Nucleus accumbens (tissue), 56 donors: ENCODE measurements at places on chromosomes 12 and 14.

GRCh38 chr14:67503331-67503730 lies 14.8 kb upstream of the TMEM229B start:
- DNase-seq, result no peak

GRCh38 chr14:101732118-101732517 lies 29.4 kb upstream of the PPP2R5C start:
- no peak for DNase-seq

DNA sequence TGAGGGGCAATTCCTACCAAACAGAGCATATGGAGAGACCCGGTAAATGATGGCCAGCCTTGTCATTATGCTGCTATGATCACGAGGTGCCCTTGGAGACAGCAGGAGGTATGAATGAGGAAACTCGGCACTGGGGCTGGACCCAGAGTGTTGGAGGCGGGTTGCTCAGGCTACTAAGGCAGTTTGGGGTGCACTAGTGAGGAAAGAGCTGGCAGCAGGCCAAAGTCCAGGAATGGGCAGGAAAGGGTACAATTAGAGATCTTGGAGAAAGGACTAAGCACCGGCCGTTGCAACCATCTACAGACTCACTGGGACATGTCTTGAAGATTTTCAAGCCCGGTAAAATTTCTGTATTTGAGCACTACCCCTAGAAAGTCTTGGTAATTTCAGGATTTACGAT lies 54.3 kb downstream of the CD9 start:
- DNase-seq, result no peak

DNA sequence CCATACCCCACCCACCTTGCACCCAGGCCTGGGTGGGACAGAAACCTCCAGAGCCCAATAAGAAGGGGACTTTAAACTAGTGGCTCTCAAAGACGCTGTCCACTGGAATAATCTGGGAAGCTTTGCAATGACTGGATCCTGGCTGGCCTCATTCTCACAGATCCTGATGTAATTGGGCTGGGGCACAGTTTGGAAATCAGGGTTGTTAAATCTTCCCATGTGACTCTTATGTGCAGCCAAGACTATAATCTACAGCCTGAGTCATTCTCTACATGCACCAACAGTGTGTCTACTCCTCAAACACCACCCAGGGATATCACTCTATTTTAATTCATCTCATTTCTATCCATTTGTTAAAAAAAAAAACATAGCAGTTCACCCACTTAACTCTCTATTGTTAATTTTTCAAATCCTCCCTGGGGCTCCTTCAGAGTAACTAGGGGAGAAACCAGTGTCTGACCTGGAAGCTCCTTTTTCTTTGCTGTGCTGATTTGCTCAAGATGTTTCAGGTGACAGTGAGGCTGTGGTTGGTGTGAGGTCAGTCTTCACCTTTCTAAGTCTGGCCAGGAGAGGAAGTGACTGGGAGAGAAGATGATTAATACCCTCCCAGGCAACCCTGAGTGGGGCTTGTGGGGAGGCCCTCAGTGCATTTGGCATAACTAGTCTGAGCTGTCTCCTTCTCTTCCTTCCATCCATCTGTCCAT lies 211.6 kb upstream of the SFSWAP start:
- DNase-seq, result no peak

GRCh38 chr12:95204141-95204866 lies 13.0 kb downstream of the FGD6 start:
- DNase-seq, result no peak

GRCh38 chr14:68952531-68953195 lies 26.4 kb downstream of the ACTN1 start:
- DNase-seq, result no peak

DNA sequence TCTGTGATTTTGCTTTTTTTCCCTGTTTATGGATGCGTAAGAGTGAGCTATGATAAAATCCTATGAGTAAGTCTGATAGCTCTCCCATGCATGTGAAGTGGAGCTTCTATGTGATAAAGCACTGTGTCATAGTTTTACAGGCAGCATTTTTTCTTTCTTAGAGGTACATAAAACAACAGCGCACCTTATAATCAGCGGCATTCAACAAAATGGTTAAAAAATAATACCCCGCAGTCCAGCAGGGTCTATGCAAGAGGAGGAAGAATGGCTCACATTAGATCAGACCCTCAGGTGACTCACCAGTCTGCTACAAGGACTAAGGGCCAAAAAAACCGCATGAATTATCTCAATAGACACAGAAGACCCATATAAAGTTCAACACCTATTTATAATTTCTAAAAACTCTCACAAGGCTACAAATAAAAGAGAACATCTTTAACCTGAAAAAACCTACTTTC lies 33.0 kb upstream of the TMEM179 start:
- no peak for DNase-seq

DNA sequence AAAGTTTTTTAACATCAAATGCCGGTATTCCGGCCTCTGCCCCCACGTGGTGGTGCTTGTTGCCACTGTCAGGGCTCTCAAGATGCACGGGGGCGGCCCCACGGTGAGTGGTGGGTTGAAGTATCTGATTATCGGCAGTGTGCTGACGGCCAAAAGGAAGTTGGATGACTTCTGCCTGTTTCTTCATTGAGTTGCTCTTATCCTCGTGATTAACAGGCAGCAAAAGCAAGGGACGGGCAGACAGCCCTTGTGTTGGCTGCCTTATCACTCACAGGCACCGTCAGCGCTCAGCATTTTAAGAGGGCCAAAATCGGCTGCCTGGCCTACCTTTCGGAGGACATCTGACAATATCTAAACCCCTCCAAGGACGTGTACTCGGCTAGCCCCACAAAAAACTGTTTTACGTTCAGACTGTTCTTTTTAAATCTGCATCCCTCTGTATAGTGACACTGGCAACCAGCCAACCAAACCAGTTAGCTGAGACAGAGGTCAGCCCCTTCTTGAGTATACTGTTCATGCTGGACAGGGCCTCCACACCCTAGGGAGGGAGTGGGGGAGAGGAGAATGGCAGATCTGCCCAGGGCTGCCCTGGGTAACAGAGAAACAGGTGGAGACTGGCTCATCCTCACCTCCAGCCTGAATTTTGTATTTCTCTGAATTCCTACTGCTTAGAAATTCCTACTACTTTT lies 22.9 kb upstream of the AKAP5 start:
- DNase-seq, result no peak

DNA sequence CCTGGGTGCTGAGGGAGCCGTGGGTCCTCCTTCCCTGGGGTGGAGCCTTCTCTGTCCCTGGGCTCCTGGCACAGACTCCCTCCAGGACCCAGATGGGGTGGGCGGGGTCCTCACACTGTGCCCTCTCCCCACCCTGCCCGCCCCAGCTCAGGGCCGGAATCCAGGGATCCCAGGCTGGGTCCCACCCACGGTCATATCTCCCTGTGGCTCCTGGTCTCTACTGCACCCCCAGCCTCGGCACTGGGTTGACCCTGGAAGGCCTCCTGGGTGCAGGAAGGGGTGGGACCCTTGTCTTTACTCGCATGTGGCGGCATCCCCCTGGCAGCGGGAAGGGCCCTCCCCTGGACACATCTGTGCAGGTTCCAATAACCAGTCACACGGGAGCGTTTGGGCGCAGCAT lies 75.8 kb upstream of the EIF5 start:
- no peak for DNase-seq

DNA sequence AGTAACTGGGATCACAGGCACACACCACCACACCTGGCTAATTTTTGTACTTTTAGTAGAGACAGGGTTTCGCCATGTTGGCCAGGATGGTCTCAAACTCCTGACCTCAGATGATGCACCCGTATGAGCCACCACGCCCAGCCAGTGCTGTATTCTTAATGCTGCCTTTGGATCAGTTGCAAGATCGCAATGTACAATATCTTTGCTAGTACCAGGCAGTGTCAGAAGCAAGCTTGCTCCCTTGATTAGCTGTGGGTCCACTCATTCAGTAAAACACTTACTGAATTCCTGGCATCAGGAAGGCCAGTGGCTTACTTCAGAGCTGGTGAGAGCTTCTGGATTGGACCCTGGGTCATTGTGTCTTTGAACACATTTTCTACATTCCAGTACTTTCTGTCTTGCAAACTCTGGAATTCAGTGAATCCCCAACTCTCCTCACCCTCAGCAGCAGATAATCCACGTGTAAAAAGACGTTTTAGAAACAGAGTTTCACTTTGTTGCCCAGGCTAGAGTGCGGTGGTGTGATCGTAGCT lies 1183.7 kb downstream of the AACS start:
- no peak for DNase-seq

DNA sequence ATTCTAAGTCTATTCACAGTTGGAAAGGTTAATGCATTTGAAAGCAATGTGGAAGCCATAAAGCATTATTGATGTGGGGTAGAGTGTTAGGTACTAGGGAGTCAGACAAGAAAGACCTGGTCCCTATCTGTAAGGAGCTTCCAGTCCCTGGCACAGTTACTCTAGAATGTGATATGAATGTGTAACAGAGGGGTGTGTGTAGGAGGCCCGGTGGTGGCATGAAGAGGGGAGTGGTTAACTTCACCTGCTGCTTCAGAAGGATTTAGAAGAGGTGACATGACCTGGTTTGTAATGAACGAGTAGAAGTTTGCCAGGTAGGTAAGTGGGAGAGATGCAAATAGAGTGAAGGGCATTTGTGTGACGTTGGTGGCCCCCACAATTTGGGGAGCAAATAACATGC lies 15.1 kb upstream of the GALNT6 start:
- no peak for DNase-seq

DNA sequence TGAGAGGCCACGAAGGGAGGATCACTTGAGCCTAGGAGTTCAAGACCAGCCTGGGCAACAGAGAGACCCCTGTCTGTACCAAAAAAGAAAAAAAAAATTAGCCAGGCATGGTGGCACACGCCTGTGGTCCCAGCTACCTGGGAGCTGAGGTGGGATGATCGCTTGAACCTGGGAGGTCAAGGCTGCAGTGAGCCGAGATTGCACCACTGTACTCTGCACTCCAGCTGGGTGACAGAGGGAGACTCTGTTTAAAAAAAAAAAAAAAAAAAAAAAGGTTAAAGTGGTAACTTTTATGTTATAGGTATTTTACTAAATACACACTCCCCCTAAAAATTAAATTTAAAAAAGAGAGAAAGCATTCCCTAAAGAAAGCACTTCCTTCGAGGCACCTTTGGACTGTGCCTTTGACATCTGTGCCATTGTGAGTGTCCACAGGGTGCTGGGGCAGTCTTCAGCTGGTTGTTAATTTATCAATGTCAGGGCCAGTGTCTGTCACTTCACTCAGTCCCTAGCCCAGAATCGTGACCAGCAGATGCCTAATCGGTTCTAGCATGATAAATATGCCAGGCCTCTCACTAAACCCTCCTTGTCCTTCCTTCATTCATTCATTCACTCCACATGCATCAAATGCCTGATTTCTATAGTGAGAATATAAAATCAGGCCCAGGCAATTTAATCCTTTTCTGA lies 63.1 kb downstream of the B4GALNT3 start:
- DNase-seq, result no peak

DNA sequence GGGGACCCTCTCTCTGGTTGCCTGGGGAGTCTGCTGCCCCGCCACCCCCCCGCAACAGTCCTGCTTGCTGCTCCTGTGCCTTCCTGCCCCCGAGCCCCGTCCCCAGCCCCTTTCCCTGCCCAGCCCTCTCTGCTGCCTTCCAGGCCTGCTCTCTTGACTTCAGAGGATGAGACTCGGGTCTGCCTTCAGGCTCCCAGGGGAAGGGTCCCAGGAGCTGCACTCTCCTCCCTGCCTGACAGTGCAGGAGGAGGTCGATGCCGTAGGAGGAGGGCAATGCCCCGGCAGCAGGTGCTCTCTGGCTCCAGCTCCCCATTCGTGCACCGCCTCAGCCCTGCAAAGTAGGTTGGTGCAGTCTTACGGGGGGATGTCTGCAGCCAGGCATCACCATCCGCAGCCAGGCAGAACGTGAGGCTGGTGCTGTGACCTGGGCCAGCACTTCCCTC lies 185.1 kb upstream of the C14orf180 start:
- DNase-seq, result no peak

DNA sequence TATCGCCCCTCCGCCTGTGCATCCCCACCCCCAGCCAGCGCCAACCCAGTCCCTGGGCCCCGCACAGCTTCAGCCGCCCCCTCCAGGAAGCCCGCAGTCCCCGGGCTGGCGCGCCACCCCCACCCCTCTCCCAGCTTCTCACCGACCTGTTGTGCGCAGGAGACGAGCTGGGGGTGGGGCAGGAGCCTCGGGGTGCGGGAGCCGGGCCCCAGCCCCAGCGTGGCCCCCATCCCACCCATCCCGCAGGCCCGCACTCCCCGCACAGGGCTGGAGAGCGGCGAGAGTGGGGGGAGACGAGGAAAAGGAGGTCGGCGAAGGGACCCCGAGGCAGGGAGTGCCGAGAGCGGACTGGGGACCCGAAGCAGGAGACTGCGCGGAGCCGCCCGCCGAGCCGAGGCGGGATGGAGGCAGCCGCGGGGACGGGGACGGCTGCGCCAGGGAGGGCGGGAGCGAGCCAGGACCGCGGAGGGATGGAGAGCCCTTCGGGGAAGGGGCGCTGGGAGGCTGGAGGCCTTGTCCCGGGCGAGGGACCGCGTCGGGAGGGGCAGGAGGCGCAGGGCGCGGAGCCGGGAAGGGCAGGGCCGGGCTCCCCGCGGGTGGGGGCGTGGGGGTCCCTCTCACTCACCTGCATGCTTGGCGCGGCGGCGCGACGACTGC lies 498 bp downstream of the PIANP start:
- DNase-seq, result no peak

- peak; percentile 81 for DNase-seq
Observed at GRCh38 chr12:56630180-56630632, at the start of gene BAZ2A. BAZ2A (minus strand) TSS chr12:56630326; CDS start chr12:56617530, 12,796 bp downstream.
